Adrenal gland (tissue), 19 donors: ENCODE measurements at places on chromosomes 2 and 18. TPM values are rescaled to one million over a fixed set of nuclear protein-coding genes. Genes with fewer than 3 reads are reported as not detected.

DNA sequence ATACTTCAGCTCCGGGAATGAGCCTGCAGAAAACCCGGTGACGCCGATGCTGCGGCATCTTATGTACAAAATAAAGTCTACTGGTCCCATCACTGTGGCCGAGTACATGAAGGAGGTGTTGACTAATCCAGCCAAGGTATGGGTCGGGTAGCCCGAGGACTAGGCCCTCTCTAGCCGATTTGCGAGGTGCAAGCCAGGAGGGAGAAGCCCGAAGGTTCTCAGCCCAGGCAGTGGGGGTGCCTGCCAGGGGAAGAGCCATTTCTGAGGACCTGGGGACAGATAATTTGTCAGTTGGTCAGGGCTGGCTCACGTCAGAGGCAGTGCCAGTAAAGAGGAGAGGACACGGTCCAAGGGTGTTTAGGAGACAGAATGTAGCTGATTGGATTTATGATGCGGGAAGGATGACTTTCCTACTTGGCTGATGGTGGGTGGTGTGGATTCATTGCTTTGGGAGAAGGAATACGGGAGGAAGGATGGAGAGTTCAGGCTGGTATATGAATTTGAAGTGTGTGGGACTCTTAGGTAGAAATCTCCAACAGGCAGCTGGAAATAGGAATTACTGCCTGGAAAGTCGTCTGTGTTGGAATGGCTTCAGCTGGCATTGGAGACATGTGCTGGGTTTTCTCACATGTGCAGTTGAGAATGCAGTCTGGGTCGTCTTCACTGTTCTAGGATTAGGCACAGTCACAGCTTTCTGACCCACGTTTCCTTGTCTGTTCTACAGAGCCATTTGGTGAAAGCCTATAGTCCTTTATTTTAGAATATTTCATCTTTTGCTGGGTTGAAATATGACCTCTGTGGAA is 874 bp downstream of the NDUFAF7 start:
- H3K4me1 ChIP-seq = peaks cover 44% of the 10 kb centered on the region
- peak overlapping the region; percentile 94 for H3K27ac ChIP-seq
- H3K4me3 ChIP-seq = peak overlapping the region; percentile 93
- DNase-seq = peak; percentile 76

GRCh38 chr2:24461685-24462084 is 29.4 kb upstream of the NCOA1 start:
- H3K4me1 ChIP-seq = peaks cover 3% of the 10 kb centered on the region
- no peak overlapping the region for H3K4me3 ChIP-seq
- H3K27me3 ChIP-seq = no peaks in the 10 kb centered on the region
- H3K27ac ChIP-seq = no peak overlapping the region
- no peaks in the 10 kb centered on the region for H3K36me3 ChIP-seq
- DNase-seq = no peak

Gene SIX3
- total RNA-seq = not detected

GRCh38 chr18:48988508-48989303 is 37.9 kb upstream of the SMAD7 start:
- no peak overlapping the region for H3K4me3 ChIP-seq
- H3K27me3 ChIP-seq = no peaks in the 10 kb centered on the region
- H3K36me3 ChIP-seq = no peaks in the 10 kb centered on the region
- H3K27ac ChIP-seq = no peak overlapping the region

GRCh38 chr18:50373561-50374219 is 1.2 kb upstream of the SKA1 start:
- DNase-seq = no peak
- no peaks in the 10 kb centered on the region for H3K27me3 ChIP-seq
- H3K27ac ChIP-seq = no peak overlapping the region

Gene CCDC121
- 3.7 TPM for total RNA-seq

Gene PTPRN
- 9.0 TPM for total RNA-seq

Gene IL1F10
- total RNA-seq = not detected

GRCh38 chr2:190564838-190565237 is 30.3 kb upstream of the NEMP2 start:
- no peak for DNase-seq
- H3K27me3 ChIP-seq = no peaks in the 10 kb centered on the region
- H3K4me1 ChIP-seq = no peaks in the 10 kb centered on the region
- H3K27ac ChIP-seq = no peak overlapping the region
- H3K4me3 ChIP-seq = no peak overlapping the region

DNA sequence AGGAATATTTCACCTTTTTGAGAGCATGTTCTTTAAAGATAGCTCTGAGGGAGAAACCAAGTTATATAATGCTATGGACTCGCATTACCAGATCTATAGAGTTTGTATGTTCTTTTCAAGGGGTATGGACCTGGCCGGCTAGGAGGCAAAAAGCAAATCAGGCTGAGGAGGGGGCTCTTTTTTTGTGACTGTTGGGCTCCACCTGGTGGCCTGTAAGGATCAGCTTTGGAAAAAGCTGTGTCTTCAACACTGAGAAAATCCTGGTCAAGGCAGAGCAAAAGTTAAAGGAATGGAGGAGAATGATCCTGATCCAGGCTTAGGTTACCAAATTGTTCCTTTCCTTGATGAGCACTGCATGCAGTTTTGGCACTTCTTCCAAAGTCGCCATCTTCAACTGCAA is 180.5 kb downstream of the DIS3L2 start:
- no peak overlapping the region for H3K4me3 ChIP-seq
- no peak overlapping the region for H3K27ac ChIP-seq
- peak; percentile 18 for DNase-seq
- no peaks in the 10 kb centered on the region for H3K27me3 ChIP-seq
- no peaks in the 10 kb centered on the region for H3K36me3 ChIP-seq
- H3K4me1 ChIP-seq = no peaks in the 10 kb centered on the region

Gene CNTNAP5
- 0.08 TPM for total RNA-seq

DNA sequence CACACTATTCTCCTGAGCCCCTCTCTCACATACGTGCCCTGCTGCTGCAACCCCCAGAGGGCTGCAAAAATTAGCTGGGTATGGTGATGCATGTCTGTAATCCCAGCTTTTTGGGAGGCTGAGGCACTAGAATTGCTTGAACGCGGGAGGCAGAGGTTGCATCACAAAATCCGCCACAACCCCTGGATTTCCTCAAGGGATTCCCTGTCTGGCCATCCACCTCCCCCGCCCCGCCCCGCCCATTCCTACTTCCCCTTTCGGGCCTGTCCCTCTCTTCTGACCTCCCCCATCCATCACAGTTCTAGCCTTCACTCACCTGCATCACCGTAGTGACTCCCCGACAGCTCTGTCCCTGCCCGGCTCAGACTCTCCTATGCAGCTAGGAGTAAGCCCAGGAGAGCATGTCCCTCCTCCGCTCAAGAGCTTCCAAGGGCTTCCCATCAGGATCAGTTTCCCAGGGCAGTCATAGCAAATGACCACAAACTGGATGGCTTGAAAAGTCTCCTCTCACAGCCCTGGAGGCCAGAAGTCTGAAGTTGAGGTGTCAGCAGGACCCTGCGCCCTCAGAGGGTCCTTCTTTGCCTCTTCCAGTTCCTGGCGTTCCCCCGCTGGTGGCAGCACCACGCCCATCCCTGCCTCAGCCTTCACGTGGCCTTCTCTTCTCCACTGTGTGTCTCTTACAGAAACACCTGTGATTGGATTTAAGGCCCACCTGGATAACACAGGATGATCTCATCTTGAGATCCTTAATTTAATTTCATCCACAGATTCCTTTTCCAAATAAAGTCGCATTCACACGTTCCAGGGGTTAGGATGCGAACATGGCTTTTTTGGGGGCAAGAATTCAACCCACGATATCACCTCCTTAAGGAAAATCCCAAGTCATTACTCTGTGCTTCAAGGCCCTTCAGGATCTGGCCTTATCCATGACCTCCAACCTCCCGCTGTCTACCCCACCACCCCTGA is 58.5 kb downstream of the HS1BP3 start:
- H3K36me3 ChIP-seq = no peaks in the 10 kb centered on the region
- H3K4me3 ChIP-seq = no peak overlapping the region
- H3K27ac ChIP-seq = peak overlapping the region; percentile 87
- DNase-seq = no peak
- H3K27me3 ChIP-seq = no peaks in the 10 kb centered on the region

DNA sequence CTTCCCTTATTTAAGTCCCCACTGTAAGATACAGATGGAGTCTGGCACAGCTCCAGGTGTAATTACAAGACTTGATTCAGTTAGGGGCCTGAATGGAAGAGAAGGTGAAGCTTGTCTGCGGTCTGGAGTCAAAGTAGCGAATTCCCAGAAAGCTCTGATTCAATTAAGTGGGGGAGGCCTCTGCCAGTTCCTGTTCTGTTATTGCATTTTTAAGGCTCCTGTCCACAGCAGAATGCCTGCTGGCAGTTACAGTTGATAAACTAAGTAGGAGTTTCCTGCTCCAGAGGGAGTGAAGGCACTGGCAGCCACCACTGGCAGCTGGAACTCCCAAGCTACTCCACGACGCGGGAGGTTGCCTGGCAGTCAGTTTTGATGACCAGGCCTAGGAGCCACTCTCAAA is 181.1 kb downstream of the SOCS6 start:
- no peaks in the 10 kb centered on the region for H3K36me3 ChIP-seq
- no peak overlapping the region for H3K4me3 ChIP-seq
- H3K4me1 ChIP-seq = no peaks in the 10 kb centered on the region
